ENCODE measurements at places on chromosomes 13 and 19. TPM values are rescaled to one million over a fixed set of nuclear protein-coding genes. Genes with fewer than 3 reads are reported as not detected.

GRCh38 chr13:97246596-97247158 lies 24.5 kb downstream of the MBNL2 start:
- no peak for ATAC-seq

GRCh38 chr19:48989701-48990291 lies 3.3 kb downstream of the GYS1 start:
- no peak for ATAC-seq

DNA sequence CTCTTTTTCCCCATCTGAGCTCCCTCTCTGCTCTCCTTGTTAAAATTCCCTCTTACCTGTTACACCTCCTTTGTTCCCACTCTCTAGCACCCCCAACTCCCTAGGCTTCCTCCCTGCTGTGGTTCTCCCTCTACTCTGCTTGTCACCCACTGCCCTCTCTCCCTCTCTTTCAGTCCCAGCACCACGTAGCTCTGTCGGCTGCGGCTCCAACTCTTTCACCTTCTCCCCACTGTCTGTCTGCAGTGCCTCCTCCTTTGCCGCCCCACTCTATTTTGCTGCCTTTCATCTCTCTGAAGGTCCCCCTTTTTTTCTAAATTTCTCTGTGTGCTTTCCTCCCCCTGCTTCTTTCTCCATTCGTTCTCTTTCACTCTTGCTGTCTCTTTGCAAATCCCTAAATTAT lies 1.1 kb downstream of the ZNF836 start:
- ATAC-seq: no peak

DNA sequence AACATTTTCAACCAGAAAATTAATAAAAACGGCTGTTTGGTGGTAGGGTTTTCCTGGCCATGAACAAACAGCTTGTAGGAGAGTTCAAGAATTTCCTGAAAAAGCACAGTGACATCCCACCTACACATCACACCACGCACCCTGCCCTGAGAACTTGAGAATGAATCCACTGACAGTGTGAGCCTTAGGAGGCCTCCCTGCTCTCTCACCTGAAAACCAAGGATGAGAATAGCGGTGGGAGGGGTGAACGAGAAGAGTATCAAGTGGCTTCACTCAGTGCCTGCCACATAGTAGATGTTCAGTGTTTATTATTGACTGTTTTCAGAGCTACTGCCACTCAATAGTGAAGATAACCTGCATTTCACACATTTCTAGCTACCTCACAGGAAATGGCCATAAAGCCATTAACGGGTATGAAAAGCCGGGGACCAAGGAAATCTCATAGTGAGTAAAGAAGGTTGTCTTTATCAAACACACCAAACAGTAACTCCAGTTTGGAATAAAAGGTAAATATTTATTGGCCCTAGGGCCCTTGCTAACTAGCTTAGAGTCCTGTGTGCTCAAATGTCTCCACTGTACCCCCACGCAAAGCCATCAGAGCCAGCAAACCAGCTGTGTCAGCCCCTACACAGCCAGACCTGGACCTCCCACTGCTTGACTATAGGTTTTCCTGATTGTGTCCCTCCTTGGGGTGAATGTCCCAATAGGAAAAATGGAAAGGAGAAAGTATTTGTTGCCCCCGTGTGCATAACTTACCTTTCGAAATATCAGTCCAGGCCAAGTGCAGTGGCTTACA lies 40.6 kb downstream of the TPT1 start:
- no peak for ATAC-seq

- peak; percentile 41 for ATAC-seq
Observed at GRCh38 chr19:15456871-15457700, 7.3 kb downstream of the RASAL3 start.

GRCh38 chr19:6263735-6264444 lies 15.9 kb downstream of the MLLT1 start:
- no peak for ATAC-seq

GRCh38 chr13:100987948-100988347 lies 313.4 kb upstream of the TMTC4 start:
- ATAC-seq: no peak

ARL11 gene
- 0.89 TPM for total RNA-seq

TIMM50 gene
- total RNA-seq: 95.1 TPM

GRCh38 chr13:90238413-90238812 lies 1109.1 kb upstream of the MIR17HG start:
- ATAC-seq: no peak

Data from activated T-helper 17 cell treated with anti-CD3 and anti-CD28 coated beads, Interleukin-2, amount 50 U/mL, for 72 hours (primary cell).